ENCODE measurements at places on chromosomes 2 and 18. TPM values are rescaled to one million over a fixed set of nuclear protein-coding genes. Genes with fewer than 3 reads are reported as not detected.

The RGPD3 gene
- 1.3 TPM for total RNA-seq

The INHA gene
- total RNA-seq = 0.82 TPM

The CGREF1 gene
- total RNA-seq = 12.1 TPM

The SERPINB11 gene
- total RNA-seq = 0.93 TPM

The TRIM43 gene
- total RNA-seq = not detected

The UGT1A5 gene
- total RNA-seq = 0.16 TPM

The GMCL1 gene
- total RNA-seq = 24.7 TPM

The TSPYL6 gene
- 0.44 TPM for total RNA-seq

The RAMP1 gene
- 6.9 TPM for total RNA-seq

The KRTCAP3 gene
- not detected for total RNA-seq

The TRAPPC8 gene
- 100 TPM for total RNA-seq

The TUBB8B gene
- total RNA-seq = not detected

The RNU2-63P gene
- not detected for total RNA-seq

The PSTPIP2 gene
- 18.3 TPM for total RNA-seq

The MRPL33 gene
- 167 TPM for total RNA-seq

The MATN3 gene
- 0.93 TPM for total RNA-seq

The ALKAL2 gene
- 6.8 TPM for total RNA-seq

The PDCD1 gene
- 0.16 TPM for total RNA-seq

The CNOT11 gene
- 17.7 TPM for total RNA-seq

The TUBA3E gene
- not detected for total RNA-seq

The RAB6C gene
- 0.44 TPM for total RNA-seq

The FAM228A gene
- total RNA-seq = 1.6 TPM

The KIAA2012 gene
- total RNA-seq = not detected

The RMDN2 gene
- 21.0 TPM for total RNA-seq

The ABCG5 gene
- 0.27 TPM for total RNA-seq

The DUSP19 gene
- 9.3 TPM for total RNA-seq

The SPATA3 gene
- total RNA-seq = not detected

The QPCT gene
- 12.0 TPM for total RNA-seq

The AKAIN1 gene
- total RNA-seq = 1.3 TPM

The WDSUB1 gene
- total RNA-seq = 17.1 TPM

The HSBP1L1 gene
- 6.3 TPM for total RNA-seq

The SP5 gene
- total RNA-seq = 0.77 TPM

The SERPINB3 gene
- not detected for total RNA-seq

The TMEM163 gene
- 4.7 TPM for total RNA-seq

The CDH2 gene
- total RNA-seq = 225 TPM

The GPAT2 gene
- total RNA-seq = 1.3 TPM

The FRZB gene
- total RNA-seq = 66.1 TPM

The CXCR1 gene
- total RNA-seq = 0.33 TPM

The RAX gene
- total RNA-seq = 111 TPM

The DSEL gene
- 32.9 TPM for total RNA-seq

The SOX11 gene
- total RNA-seq = 58.1 TPM

The PLGLB1 gene
- 16.7 TPM for total RNA-seq

The SPDYA gene
- 3.7 TPM for total RNA-seq

The SLC14A1 gene
- 7.1 TPM for total RNA-seq

The DSC1 gene
- total RNA-seq = 1.8 TPM

The UXS1 gene
- 78.2 TPM for total RNA-seq

The LIMS3 gene
- total RNA-seq = 3.5 TPM

The APCDD1 gene
- total RNA-seq = 26.8 TPM

The ANKRD39 gene
- 19.5 TPM for total RNA-seq

The CAPN13 gene
- 2.5 TPM for total RNA-seq

The SIGLEC15 gene
- 0.99 TPM for total RNA-seq

The MC5R gene
- 0.33 TPM for total RNA-seq

The CD8B2 gene
- total RNA-seq = 0.11 TPM

The INO80D gene
- 37.1 TPM for total RNA-seq

The AOX1 gene
- 5.7 TPM for total RNA-seq

The TLX2 gene
- 0.93 TPM for total RNA-seq

The GPR75 gene
- total RNA-seq = 4.2 TPM

The RBM44 gene
- 2.6 TPM for total RNA-seq

All from camera-type eye (tissue), 1 donor.